Activated naive CD4-positive, alpha-beta T cell treated with anti-CD3 and anti-CD28 coated beads for 36 hours (primary cell): ENCODE measurements at places on chromosomes 11 and 22. TPM values are rescaled to one million over a fixed set of nuclear protein-coding genes. Genes with fewer than 3 reads are reported as not detected.

- H3K27me3 ChIP-seq, result no peaks in the 10 kb centered on the region
- DNase-seq, result peak; percentile 29
- peak overlapping the region; percentile 16 for H3K4me3 ChIP-seq
- H3K27ac ChIP-seq, result no peak overlapping the region
- H3K4me1 ChIP-seq, result peaks cover 17% of the 10 kb centered on the region
Measured at GRCh38 chr11:10414659-10415058, 40.4 kb upstream of the AMPD3 start.

- no peak overlapping the region for H3K4me3 ChIP-seq
- H3K27ac ChIP-seq, result no peak overlapping the region
- H3K4me1 ChIP-seq, result no peaks in the 10 kb centered on the region
Measured at GRCh38 chr11:92277871-92278270, 53.3 kb downstream of the FAT3 start.

GRCh38 chr11:31687256-31687655, 123.9 kb downstream of the PAX6 start:
- DNase-seq, result no peak
- no peaks in the 10 kb centered on the region for H3K27me3 ChIP-seq
- H3K4me3 ChIP-seq, result no peak overlapping the region
- no peak overlapping the region for H3K27ac ChIP-seq
- peaks cover 6% of the 10 kb centered on the region for H3K36me3 ChIP-seq

- no peaks in the 10 kb centered on the region for H3K27me3 ChIP-seq
- DNase-seq, result no peak
- peaks cover 35% of the 10 kb centered on the region for H3K36me3 ChIP-seq
- H3K27ac ChIP-seq, result no peak overlapping the region
- peaks cover 2% of the 10 kb centered on the region for H3K4me1 ChIP-seq
Measured at GRCh38 chr22:29815580-29815979, 22.5 kb downstream of the ASCC2 start.

DNA sequence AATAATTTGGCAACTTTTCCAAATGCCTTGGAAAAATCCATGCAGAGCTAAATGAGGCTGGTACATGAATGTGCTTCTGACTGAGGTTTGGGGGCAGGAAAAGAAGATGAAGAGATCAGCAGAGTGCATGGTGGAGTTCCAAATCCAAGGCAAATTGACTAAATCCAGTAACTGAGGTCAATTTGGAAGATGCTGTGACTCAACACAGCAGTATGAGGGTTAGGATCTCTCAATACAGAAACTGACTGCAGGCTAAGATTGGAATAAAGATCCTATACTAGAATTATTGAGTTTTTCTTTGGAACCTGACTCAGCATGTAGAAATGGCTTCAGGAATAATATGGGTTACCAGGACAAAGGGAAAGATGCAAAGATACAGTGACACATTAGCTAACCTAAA, 99.3 kb upstream of the FAT3 start:
- H3K27me3 ChIP-seq, result no peaks in the 10 kb centered on the region
- no peak for DNase-seq

Gene TNNI2
- total RNA-seq, result not detected
